Head of caudate nucleus (tissue), 42 donors: ENCODE measurements at places on chromosomes 11 and 22.

GRCh38 chr22:47126344-47126811 lies 363.9 kb downstream of the TBC1D22A start:
- DNase-seq: no peak

- no peak for DNase-seq
These were observed 131.9 kb downstream of the WNT7B start for GRCh38 chr22:45845076-45845487.

GRCh38 chr22:23094695-23095681 lies 24.7 kb downstream of the GNAZ start:
- no peak for DNase-seq

DNA sequence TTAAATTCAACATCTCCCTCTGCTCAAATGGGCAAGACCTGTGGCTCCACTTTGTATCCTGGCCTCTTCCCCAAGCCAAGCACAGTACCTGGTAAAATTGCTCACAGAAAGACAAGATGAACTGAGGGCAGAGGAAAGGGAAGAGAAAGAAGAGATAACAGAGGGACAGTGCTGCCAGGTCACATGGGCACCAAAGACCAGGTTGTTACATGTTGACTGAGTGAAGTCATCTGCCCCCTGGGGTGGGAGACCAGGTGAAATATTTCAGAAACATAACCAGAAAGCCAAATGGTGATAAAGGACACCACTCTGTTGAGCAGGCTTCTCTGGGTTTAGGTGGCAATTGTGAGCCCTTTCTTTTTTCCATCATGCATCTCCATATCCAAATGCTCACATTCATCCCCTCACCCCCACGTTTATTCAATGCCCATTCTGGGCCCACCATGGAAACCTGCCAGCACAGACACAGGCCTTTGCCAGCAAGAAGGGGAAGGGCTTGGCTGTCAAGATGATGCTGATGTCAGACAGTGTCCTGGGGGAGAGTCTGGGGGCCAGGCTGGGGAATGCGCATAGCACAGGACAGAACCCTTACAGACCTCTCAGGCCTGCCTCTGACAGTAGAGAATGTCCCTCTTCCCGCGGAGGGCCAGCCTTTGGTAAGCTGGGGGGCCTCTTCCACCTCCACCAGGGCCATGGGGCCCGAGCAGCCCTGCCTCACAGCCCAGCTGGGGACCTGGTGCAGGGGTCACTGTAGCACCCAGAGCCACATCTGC lies 51.6 kb downstream of the DGCR2 start:
- no peak for DNase-seq

- no peak for DNase-seq
These were observed 67.2 kb downstream of the MYO7A start for GRCh38 chr11:77195071-77195755.

DNA sequence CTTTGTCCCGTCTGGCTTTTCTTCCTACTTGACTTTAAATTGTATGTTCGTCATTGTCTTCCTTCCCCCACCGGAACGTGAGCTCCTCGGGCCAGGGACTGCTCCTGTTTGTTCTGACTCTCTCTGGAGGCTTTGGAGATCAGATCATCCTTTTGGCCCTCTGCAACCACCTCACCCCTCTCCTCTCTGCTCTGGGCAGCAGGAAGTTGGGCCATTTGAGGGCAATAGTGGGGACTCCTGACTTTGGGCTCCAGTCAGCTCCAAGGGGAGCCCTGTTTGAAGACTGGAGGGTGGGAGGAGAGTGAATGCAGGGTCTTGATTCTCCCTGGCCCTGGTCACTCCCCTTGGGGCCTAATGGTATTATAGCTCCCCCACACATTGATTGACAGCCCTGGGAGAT lies 186.3 kb upstream of the B3GAT1 start:
- DNase-seq: no peak

GRCh38 chr11:6563121-6563619 lies 40.2 kb downstream of the RRP8 start:
- no peak for DNase-seq

GRCh38 chr11:9535189-9535781 lies 38.2 kb upstream of the WEE1 start:
- peak; percentile 50 for DNase-seq

GRCh38 chr22:48423481-48423911 lies 1404.2 kb downstream of the BRD1 start:
- DNase-seq: no peak

DNA sequence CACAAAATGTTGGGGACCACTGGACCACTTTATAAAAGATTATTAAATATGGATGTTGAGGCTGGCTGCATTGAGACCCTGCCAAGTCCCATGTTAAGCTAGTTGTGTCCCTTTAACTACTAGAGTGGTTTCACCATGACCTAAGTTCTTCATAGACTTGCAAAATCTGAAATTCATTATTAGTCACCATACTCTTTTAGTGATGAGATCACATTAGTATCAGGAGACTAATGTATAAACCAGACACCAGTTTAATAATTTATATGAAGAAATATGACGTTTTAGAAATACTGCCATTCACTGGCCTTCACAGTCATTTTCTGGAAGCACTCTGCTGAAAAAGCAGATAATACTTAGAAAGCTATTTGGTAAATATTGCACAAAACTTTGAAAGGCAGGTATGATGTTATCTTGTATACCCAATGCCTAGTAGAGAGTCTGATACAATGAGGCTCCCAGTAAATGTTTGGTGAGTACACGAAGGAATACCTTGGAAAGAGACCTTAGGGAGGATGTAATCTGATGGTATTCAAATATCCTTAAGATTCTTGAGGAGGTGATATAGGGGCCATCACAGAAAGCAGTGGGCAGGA lies 728.2 kb upstream of the ANO5 start:
- no peak for DNase-seq

GRCh38 chr11:130703489-130704190 lies 212.6 kb downstream of the SNX19 start:
- DNase-seq: no peak

DNA sequence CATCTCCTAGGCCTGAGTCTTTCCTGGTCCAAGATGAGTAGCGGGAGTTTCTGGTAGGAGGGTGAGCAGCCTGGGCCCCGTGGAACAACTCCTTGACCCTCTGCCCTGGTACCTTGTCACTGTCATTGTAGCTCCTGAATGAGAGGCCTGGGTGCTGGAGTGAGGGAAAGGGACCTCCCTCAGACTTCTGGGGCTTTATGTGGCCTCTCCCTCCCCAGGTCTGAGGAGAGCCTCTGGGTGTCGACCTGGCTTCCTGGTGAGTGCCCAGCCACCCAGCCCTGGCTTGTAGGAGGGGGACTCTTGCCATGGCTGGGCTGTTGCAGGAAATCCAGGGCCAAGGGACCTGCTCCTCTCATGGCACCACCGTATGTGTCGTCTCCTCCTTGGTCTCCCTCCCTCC lies 3.9 kb downstream of the P2RY2 start:
- DNase-seq: no peak

- DNase-seq: peak; percentile 40
These were observed 22.1 kb upstream of the TMPRSS13 start for GRCh38 chr11:117950993-117951961.

DNA sequence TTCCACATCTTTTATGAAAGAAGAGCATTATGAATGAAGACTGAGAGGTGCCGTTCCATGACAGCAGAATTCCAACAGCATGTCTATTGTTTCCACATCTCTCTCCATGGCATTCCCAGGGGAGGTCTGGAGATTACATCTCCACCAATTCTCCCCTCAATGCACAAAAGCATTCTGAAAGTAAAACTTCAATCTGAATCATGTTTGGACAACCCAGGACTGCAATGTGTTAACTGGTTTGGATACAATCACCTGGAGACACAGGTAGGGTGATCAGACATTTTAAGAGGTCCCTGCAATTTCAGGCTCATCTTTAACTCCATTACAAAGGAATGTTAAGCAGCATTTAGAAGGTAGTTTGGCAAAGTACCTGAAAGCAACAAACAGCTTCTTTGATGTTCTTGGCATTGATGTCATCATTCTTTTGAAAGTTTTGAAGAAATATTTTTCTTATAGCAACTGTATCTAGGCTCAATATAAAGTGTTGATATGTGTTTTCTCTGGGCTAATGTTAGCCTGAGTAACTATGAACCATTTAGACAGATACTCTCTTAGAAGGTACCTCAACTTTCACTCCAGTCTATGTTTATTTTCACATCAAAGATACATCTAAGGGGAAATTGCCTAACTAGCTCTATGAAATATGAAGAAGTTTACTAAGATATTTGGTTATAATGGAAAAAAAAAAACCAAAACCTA lies 181.4 kb upstream of the MTMR2 start:
- DNase-seq: no peak

GRCh38 chr22:24331468-24332440 lies 61.1 kb downstream of the SPECC1L start:
- no peak for DNase-seq

DNA sequence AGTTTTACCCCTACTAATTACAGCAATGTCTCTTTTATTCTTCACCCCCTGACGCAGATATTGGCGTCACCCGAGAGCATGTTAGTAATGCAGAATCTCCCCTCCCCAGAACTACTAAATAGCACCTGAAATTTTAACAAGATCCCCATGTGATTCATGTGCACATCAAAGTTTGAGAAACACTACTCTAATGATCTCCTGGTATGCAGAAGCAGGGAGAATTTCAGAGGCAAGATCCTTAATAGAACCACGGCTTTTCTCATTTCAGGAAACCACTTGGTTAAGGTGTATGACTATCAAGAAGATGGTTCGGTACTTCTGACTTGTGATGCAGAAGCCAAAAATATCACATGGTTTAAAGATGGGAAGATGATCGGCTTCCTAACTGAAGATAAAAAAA lies 5.3 kb downstream of the CD3G start:
- no peak for DNase-seq

- no peak for DNase-seq
These were observed 18.8 kb downstream of the MYEOV start for GRCh38 chr11:69312453-69313404.

DNA sequence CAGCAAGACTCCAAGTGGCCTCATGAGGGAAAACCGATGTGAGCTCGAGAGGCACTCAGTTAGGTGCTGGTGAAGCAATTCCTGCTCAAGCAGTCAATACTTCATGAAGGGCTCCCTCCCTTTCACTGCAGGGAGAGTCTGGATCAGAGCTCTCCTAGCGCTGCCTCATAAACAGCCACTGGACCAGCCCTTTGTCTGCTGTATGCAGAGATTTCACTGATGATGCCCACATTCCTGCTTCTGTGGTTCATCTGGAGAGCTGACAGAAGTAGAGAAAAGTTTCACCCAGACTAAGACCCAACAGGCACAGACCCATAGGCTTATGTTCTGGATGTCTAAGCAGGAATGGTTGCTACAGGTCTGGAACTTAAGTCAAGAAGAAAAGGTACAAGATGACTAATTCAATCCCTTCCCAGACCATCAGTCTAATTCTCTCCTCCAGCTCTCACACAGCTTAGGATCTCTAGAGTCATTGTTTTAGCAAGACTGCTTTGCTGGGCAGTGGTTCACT lies 4.0 kb downstream of the UCP2 start:
- DNase-seq: no peak

DNA sequence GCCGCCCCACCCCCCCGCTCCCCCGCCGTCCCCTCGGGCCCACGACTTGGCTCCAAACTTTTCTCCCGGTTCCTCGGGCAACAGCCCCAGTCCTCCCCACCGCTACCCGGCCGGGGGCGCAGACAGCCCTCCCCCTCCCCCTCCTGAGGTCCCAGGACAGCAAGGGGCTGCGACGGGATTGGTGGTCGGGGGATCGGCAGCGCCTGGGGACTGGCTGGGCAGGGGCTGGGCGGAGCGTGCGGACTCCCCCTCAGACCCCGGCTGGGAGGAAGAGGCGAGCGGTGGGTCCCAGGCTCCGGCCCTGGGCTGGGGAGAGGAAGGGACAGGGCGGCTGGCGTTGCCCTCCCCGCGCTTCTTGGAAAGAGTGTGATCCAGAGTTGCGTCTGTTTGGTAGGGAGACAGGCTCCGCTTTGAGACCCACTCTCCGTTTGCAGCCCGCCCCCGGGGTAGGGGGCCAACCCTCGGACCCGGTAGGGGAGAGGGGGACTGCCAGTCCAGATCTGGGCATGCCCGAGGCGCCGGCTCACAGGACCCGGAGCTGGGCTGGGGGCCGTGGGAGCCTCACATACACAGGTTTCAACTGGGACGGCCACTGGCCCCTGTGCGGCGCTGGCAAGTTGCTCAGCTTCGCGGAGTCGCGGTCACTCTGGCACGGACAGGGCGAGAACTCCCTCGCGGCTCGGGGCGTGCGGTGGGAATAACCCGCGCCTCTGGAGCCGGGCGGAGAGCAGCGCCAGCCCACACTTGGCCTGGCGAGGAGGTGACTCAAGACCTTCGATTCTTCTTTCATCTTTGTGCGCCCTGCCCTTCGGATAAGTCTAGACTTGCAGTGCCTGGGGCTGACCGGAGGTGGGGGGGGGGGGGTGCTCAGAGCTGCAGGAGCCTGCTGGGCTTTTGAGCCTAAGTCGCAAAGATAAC lies 999 bp downstream of the TSKU start:
- peak; percentile 44 for DNase-seq
